ENCODE measurements at places on chromosomes 6 and 20.

GRCh38 chr6:167774881-167775280, 51.8 kb upstream of the AFDN start:
- DNase-seq = no peak

GRCh38 chr6:126300735-126301134, 39.2 kb upstream of the CENPW start:
- no peak for DNase-seq

DNA sequence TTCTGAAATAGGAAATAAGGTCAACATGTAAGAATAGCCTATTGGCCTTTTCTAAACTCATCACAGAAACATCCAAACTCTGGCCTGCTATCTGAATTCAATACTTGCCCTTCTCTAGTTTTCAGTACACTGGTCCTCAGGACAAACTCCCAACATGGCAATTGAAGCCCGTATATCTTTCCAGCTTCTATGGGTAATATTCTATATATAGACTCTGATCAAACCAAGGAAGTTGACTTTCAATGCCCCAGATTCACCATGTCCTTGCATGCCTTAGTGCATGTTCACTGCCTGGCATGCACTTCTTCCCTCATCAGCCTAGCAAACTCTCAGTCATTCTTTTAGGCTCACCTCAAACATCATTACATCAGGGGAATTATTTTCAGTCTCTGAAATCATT, 73.2 kb downstream of the RSPO3 start:
- DNase-seq = no peak

DNA sequence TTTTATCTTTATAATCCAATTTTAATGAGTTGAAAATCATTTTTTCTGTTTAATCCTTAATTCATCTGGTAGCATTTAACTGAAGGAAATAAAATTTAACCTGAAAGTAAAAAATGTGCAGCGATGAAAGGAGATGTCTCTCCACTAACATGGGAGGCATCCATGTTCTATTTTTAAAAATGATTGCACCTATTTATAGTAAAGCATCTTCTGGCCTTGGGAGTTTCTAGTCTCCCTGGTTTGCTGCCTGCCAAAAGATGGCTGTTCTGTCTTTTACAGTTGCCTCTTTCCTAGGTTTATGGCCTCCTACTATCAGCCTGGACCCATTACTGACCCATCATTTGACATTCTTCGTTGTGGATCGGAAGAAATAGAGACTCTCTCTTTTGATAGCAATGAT, 143.0 kb downstream of the B3GAT2 start:
- no peak for DNase-seq

- DNase-seq = no peak
Measured at GRCh38 chr6:80457439-80457933, 351.0 kb downstream of the BCKDHB start.

DNA sequence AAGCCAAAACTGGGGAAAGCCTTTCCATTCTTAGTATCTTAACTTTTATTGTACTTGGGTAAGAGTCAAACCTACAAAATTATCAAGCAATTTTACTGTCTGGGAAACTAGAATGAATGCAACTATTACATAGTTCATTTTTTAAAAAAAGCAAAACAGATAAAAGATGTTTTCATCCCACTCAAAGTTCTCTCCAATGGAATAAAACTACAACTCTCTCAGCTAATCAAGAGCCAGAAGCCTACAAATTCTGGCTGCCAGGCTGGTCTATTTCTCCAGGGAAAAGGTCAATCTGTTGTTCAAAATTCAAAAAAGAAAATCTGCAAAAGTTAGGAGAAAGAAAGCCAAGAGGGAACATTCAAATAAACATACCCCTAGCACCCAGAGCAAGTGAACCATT, 56.2 kb downstream of the COL12A1 start:
- DNase-seq = no peak

GRCh38 chr6:148996815-148997214, 250.0 kb downstream of the UST start:
- no peak for DNase-seq

GRCh38 chr6:111031151-111031550, 49.3 kb downstream of the RPF2 start:
- DNase-seq = no peak

Measured in NCI-H1417 treated with DMSO at 0.1 percent for 48 hours (cell line).